Activated T-cell treated with anti-CD3 and anti-CD28 coated beads for 24 hours (primary cell): ENCODE measurements at places on chromosomes 2 and 18.

DNA sequence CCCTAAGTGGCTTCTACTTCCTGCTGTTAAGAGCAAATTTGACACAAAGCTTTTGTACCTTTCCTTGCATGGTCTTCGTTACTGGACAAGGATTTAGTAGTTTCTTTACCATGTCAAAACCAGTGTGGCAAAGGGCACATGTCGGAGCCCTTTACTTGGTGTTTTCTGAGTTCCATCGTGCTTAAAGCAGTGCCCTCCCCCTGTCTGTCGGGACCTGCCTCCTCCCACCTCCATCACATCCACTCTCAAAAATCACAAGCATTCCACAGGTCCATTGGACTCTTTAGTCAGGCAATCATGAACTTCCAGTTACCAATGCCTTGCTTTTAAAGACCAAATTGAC lies 763 bp downstream of the CCDC141 start:
- no peak for DNase-seq

DNA sequence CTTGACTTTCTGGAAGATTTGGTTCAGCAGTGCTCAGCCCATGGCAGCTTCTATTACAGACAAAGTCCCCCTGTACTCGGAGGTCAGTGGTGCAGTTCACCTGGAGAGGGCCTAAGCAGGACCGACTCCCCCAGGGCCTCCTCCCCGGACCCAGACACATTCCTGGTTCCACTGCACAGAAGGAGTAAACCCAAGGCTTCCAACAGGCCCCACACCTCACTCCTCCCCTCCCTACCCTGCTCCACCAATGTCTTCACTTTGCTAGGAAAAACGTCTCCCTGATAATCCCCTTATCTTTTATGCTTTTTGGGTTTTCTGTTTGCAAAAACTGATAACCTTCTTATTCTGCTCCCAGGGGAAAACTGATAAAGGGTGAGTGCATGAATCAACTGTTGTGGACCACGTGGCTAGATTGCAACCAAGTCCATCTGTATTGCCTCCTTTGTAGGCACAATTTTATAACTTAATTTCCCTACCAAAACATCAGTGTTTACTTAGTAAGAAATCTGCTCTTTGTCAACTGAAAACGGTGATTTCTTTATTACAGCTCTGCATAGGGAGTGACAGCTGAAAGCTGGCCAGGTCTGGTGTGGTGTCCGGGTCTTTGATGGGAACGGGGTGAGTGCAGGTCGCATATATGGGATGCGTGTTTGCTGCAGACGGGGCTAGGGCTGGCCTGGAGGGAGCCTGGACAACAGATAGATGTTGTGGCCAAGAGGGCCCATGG lies 202.5 kb downstream of the GLI2 start:
- DNase-seq = no peak

DNA sequence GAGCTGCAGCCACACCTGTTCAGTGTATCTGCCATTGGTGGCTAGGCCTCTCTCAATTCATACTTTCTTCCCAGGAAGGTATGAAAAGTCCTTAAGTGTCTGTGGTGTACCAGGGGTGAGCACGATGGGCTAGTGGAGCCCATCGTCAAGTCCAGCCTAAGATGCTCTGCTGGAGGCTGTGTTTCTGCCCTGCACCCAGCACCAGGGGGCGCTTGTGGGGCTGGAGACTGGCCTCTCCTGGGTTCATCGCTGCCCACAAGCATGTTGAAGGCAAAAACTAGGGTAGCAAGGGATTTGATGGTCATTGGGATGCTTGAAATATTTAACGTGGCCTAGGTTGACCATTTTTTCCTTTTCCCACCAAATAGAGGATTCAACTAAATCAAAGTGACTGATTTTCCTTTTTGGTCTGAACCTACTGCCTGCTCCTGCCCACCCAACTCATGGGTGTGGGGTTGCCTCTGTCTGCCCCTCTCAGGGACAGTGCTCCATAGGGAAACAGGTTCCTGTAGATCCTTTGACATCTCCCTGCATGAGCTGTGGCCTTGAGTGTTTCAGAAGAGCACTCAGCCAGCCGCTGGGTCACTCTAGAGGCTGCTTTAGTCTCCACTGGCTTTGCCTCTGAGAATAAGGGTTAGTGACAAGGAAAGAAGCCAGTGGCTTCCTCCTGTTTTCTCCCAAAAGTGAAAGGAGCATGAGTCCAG lies 59.0 kb downstream of the TPGS2 start:
- DNase-seq = no peak

- no peak for DNase-seq
Observed at GRCh38 chr2:229610872-229611271, 103.5 kb downstream of the DNER start.

DNA sequence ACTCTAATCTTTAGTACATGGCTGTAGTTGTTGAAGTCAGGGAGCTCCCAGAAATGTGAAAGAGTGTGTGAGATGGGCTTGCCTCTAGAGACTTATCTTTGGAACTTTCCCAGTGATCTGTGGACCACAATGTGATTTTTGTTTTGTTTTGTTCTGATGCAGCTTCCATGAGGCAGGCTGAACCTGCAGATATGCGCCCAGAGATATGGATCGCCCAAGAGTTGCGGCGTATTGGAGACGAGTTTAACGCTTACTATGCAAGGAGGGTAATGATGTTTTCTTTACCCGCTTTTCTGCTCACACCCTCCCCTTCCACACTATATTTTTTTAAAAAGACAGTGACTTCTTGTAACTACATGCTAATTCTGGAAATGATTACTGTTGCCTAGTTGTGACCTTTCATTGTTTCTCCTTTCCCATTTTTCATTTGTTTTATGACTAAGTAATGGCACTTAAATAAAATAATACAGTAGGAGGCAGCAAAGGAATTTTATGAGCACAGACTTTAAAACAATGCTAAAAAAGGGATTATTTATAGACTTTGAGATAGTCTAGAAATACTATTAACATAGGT lies 29.3 kb downstream of the BCL2L11 start:
- no peak for DNase-seq

DNA sequence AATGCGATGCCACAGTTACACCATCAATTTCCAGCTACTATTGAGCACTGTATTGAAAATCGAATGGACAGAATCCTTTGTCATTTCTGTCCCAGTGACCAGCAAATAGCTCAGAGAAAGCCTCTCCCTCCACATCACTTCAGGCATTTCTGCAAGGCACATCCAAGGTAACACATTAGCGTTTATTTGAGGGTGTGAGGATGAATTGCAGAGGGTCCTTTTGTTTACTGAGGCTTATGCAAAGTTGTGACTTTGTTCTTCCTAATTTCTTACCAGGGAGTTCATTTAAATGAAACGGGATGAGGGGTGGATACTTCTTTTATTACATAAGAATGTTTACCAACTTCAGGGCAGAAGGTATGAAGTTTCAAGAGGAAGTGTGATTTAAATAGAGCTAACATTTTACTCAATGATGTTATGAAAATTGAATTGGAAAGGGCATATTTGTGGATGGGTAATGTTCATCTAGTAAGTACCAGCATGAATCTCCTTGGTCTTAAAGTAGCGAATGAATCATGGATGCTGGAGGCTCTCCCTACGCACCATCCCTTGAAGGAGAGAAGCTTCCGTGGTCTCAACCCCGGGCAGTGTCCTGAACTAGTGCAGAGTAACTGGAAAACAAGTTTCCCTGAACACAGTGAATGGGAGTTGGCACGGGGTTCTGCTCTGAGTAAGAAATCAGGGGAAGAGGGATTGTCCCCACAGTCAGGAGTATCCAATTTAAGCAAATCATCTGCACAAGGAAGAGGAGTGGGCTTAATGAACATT lies 756.5 kb downstream of the GALR1 start:
- no peak for DNase-seq

GRCh38 chr2:193966590-193966989 lies 1690.4 kb upstream of the SLC39A10 start:
- DNase-seq = no peak

- no peak for DNase-seq
Observed at GRCh38 chr2:239903803-239904202, 121.3 kb downstream of the NDUFA10 start.

DNA sequence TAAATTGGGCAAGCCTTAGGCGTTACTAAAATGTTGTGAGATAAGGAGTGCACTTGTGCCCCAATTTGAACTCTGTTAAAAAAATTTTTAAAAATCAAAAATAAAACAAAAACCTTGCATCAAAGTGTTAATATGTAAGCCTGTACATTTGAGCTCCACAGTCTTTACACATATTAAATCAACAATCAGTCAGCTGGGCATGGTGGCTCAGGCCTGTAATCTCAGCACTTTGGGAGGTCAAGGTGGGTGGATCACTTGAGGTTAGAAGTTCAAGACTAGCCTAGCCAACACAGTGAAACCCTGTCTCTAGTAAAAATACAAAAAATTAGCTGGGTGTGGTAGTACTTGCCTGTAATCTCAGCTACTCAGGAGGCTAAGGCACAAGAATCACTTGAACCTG lies 16.3 kb downstream of the TMEM17 start:
- no peak for DNase-seq

DNA sequence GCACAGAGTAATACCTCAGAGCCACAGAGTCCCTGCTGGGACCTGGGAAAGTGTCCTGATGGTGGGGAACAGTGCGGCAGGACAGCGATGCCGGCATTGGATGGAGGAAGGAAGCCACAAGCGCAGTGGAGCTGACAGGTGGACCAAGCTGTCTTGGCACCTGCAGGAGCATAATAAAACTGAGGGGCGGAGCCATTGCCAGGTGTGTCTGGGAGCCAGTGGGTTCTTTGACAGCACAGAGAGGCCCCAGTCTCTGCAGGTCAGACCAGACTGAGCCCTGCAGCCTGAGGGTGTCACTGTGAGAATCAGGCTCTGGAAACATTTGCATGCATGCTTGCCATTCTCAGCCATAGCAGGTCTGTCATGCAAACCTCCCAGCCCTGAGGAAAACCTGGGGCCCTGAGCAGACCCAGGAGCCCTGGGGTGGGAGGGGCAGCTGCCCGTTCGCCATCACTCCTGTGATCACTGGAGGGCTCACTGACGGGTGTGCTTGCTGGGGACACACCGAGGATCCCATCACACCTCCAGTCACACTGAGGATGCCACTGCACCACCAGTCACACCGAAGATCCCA lies 210.5 kb upstream of the HDAC4 start:
- DNase-seq = no peak

DNA sequence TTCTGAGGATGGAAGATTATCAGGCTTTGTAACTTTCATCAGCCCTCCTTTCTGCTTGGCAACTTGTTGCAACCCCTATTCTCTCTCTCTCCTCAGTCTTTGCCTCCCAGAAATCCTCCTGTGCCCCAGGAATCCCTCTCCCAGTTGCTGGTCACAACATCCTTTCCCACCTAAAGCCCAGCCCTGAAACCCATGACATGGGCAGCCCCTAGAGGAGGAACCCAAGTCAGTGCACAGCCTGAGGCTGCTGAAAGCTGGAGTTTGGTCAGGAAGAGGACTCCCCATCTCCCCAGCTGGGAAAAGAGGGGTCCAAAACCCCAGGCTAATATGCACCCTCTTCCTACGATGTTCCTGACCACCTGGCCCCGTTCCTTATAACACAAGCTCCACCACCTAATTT lies 29.5 kb downstream of the PKDCC start:
- DNase-seq = no peak
